HTR-8/SVneo (cell line): ENCODE measurements at places on chromosomes 1 and 21.

GRCh38 chr1:163130225-163130856, 61.2 kb downstream of the RGS4 start:
- no peak for DNase-seq

- no peak for DNase-seq
These were observed 5.8 kb downstream of the PLCH2 start for GRCh38 chr1:2481885-2482284.

- DNase-seq: no peak
These were observed 79.2 kb upstream of the TNR start for GRCh38 chr1:175822580-175822979.

GRCh38 chr1:151371370-151372057, 991 bp downstream of the SELENBP1 start:
- DNase-seq: no peak
